ENCODE measurements at places on chromosomes 12 and 14.

DNA sequence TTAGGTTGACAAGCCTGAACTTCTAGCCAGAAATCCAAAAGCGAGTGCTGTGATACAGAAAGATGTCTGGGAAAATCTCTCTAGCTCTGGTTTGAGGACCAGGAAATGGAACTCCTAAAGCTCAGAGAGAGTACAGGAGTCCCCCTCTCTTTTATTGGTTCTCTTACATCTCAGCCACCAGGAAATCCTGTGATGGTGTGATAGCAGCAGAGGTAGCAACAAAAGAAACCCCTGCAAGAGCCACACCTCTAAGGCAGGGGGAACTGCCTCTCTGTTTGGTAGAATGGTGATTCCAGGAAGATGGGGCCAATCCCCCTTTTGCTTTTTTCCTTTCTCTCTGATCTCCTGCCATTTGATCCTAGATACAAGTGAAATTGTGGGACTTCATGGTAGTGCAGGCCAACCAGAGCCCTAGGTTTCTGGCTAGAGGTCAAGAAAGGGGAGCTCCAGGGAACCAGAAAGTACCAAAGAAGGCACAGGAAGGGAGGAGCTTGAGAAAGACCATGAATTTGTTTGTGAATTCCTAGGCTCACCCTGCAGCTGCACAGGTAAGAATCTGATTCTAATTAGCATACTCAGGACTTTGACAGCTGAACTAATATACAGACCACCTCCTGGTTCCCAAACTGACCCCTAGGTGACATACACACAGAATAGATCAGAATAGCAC, 88.5 kb downstream of the PAPLN start:
- DNase-seq, result no peak

- no peak for DNase-seq
These were observed 486.1 kb downstream of the GLT1D1 start for GRCh38 chr12:129339336-129339735.

DNA sequence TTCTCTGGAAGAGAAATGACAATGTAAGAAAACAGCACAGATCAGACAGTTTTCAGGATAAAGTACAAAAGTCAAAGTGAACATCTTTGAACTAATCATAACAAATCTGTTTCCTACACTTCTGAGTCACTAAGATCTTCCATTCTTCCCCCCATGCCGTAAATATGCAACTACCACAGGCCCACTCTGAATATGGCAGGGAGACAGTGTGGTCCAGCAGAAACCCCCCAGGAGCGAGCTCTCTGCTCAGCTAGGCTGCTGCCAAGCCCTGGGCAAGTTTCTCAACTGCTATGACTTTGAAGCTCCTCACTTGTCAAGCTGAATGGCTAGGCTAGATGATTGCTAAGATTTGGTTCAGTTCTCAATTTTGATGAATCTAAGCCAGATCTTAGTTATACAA, 148.1 kb downstream of the EFCAB11 start:
- no peak for DNase-seq

- DNase-seq, result peak; percentile 46
These were observed 379.8 kb downstream of the DPF3 start for GRCh38 chr14:72513965-72514659.

- DNase-seq, result no peak
These were observed 52.1 kb upstream of the PPFIA2 start for GRCh38 chr12:81811061-81811777.

GRCh38 chr14:59787045-59787674, 83.4 kb downstream of the RTN1 start:
- DNase-seq, result no peak

- DNase-seq, result no peak
These were observed 4.7 kb downstream of the BMAL2 start for GRCh38 chr12:27337376-27337775.

GRCh38 chr12:64907097-64907496, 82.7 kb downstream of the TBC1D30 start:
- no peak for DNase-seq

- no peak for DNase-seq
These were observed 1083.6 kb upstream of the LRFN5 start for GRCh38 chr14:40523123-40523522.

DNA sequence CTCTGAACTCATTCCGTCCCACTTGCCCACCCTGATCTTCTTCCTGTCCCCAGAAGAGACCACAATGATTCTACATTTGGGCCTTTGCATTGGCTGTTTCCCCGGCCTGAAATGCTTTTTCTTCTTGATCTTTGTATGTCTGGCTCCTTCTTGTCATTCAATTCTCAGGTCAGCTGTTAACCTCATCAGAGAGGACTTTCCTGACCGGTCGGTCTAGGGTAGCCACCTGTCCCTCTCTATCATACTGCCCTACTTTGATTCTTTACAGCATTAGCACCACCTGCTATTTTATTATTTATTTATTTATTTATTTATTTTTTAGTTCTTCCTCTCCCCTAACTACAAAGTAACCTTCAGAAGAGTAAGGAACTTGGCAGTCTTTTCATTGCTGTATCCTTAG, 84.3 kb downstream of the DYRK2 start:
- no peak for DNase-seq

- DNase-seq, result no peak
These were observed 59.6 kb upstream of the NCOR2 start for GRCh38 chr12:124626971-124627411.

GRCh38 chr12:121826318-121827150, 22.7 kb downstream of the SETD1B start:
- no peak for DNase-seq

DNA sequence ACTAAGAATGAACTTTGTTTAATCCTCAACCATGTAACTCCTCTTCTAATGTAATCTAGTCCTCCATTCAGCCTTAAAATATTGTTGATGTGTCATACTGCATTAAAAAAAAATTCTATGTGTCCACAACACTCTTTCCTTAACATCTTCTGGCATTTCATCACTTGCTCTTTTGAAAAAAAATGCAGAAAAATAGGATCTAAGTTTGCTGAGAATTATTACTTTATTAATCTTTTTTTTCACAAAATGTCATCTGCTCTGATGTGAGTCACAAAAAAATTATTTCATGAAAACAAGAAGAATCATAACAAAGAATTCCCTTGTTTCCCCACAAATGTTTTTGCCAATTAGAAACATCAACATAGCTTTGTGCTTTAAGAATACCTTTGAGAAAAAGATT, 410.1 kb upstream of the MGAT4C start:
- DNase-seq, result no peak

DNA sequence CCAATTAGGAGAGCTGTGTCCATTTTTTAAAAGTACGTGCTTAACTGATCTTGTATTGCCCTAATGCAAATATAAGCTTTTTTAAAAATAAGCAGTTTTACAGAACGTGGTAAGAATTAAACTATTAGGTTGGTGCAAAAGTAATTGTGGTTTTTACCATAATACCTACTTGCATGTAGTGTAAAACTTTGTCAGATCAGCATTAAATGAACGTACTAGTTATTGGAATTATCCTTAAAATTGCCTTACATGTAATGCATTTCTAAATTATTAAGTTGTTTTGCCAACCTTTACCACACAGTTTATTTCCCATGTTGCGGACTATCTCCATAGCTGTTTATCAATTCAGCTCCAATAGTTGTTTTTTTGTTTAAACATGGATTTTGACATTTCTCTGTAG, 10.9 kb downstream of the CAND1 start:
- DNase-seq, result no peak

DNA sequence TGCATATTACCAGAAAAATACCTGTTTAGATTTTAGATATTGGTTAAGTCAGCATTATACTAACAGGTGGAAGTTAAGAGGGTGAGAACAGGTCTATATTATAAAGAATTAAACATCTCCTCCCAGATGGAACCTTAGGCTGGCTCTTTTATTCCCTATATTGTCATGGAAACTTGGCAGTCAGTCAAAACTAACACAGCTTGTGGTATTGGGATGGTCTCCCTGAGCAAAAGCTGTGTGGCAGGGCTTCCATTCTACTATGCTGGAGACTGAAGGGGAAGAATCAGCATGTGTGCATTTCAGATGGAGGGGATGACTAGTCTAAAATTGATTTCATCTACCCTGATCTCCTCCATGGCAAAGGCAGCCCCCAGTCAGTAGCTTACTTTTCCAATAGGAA, 66.7 kb downstream of the SMOC1 start:
- no peak for DNase-seq

DNA sequence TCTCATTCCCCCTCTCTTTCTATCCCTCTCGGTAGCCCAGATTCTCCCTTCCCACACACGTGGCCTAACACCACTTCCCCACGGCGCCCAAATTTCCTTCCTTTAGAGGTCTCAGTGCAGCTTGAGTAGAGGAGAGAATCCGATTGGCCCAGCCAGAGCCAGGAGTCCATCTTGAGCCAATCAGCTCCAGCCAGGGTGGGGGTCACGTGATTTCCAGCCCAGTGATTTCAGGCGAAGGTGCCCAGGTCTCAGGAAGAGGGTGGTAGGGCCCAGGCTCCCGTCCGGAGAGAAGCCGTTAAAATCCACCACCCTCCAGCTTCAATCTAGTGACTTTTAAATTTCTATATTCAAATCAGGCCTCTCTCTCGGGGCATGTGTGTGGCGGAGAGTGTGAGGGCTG, 45.2 kb upstream of the MYL2 start:
- DNase-seq, result no peak

DNA sequence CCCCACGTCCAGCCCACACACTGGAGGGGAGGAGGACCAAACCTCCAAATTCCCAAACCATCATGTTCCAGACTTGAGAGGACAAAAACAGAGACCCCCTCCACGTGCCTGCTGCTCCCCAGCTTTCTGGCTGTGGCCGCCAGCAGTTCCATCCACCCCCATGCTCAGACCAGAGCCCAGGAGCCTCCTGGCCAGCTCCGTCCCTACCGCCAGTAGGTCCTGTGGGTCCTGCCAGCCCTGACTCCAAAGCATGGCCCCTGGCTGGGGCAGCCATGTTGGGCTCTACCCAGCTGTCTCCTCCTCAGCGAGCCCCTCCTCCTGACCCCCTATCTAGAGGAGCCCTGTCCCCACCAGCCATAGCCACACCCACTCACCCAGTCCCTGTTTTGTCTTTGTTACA, 227.3 kb upstream of the RTL1 start:
- DNase-seq, result no peak

DNA sequence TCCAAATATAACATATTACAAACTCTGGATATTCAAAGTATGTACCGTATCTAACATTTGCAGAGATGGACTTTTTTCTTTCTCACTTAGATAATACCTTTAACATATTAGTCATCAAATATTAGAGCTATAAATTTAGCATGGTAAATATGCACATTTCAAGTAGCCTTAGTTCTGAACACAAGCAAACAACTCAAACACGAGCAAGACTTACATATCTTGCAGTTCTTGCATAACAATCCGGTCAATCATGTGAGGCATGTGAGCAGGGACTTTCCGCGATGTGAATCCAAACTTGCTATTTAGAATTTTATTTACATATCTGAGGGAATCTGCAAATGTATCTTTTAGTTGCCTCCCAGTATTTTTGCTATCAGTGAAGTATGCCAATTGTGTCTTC, 22.1 kb upstream of the SYCP3 start:
- no peak for DNase-seq

- DNase-seq, result no peak
These were observed 3.6 kb upstream of the RHOF start for GRCh38 chr12:121796855-121797751.

GRCh38 chr14:77503138-77503537, 4.5 kb upstream of the ISM2 start:
- no peak for DNase-seq

- no peak for DNase-seq
These were observed 225.4 kb downstream of the BTG1 start for GRCh38 chr12:91920276-91920675.

All from activated CD4-positive, alpha-beta T cell treated with anti-CD3 and anti-CD28 coated beads, Interleukin-2, amount 50 U/mL, for 16 hours (primary cell).